Spleen (tissue), 13 donors: ENCODE measurements at places on chromosomes 12 and 14. TPM values are rescaled to one million over a fixed set of nuclear protein-coding genes. Genes with fewer than 3 reads are reported as not detected.

LDHB gene
- total RNA-seq: 246 TPM

NUDT4 gene
- 43.5 TPM for total RNA-seq

DNA sequence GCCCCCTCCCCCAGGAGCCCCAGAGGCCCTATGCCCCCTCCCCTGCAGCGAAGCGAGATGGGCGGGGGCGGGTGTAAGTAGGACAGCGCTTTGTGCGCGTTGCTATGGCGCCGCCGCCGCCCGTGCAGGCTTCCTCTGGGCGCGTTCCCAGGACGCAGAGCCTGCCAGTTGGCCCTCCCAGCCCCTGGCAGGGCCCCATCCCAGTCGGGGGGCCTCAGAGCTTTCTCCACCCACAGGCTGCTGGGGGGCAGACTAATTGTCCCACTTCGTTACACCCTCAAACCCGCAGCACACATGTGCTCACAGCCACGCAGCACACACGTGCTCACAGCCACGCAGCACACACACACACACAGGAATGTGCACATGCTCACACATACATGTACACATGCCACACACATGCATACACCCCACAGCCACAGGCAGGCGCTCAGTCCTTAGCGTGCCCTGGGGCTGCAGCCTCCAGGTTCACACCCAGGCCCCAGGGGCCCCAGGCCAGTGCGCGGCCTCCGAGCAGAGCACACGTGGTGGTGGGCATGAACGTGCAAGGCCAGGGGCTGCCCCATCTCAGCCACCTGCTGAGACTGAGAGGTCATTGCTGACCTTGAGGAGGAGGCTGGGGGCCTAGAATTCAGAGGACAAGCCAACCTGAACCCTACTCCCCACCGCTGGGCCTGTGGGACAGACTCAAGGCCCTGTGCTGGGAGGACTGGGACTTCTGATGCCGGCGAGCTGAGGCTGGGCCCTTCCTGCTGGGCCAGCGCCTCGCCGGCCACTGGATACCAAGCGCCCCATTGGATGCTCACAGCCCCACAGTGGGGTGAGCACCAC lies 15.6 kb downstream of the TRMT61A start:
- DNase-seq: peak; percentile 60

DNA sequence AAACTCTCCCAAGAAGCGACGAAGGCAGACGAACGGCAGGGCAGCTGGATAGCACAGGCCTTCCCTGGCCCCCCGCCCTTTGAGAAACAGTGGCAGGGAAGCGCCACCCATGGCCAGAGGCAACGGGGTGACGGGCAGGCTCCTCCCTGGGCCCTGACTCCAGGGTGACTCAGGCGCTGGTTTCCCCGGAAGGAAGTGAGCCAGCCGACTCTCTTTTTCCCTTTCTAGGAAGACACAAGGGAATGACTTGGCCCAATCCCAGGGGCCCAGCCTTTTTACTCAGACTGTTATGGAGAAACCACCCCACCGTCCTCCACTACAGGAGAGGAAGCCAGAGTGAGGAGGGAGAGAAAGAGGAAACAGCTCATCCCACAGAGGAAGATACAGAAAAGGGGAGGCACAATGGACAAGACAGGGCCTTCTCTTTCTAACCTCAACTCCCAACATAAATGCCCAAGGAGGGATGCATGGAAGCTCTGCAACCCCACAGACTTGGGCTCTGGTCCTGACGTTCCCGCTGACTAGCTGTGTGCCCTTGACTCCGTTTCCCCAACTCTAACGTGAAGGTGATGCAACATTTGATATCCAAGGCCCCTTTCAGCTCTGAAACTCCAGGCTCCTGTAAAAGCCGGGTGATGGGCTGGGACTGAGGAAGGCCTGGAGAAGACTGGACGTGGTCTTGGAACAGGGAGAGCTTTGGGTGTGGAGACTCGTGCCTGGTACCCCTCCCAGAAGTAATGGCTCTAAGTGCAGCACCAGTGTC lies 27.9 kb downstream of the ACTN1 start:
- peak; percentile 82 for DNase-seq

- no peak for DNase-seq
Observed at GRCh38 chr14:30054201-30054600, 126.6 kb upstream of the PRKD1 start.

DNA sequence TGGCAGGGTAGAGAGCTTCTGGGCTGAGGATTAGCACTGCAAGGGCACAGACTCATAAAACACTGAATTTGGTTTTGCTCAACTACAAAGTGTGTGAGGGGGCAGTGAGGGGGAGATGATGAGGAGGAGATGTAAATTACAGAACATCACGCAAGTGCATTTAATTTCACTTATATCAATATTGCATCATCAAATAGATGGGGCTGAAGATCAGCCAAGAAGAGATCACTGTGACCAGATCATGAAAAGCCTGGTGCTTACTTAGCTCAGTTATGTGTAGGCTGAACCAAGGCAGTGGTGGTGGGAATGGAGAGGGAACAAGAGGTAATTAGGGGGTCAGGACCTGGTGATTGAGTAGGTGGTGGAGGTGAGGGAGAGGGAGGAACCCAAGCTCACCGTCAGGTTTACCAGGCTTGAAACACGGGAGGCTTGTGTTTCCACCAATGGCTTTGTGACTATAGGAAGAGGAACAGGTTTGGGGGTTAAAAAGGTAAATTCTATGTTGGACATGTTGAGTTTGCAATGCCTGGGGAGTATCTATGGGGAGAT lies 11.3 kb downstream of the FOS start:
- DNase-seq: no peak

DNA sequence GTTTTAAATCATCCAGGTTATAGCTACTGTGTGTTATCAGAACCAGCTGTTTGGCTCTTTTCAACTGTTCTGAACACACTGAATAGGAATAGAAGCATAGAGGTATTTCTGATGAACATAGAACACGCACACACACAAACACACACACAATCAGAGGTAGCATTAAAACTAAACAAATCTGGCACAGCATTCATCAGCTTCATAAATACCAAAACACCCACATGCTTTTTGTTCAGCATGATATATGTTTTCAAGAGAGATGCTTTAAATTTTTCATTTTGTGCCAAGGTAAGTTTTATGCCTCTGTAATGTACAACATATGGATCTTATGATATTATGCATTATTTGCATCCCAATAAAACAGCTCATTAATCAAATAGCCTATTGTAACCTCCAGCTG lies 208.6 kb downstream of the GALC start:
- DNase-seq: no peak

DNA sequence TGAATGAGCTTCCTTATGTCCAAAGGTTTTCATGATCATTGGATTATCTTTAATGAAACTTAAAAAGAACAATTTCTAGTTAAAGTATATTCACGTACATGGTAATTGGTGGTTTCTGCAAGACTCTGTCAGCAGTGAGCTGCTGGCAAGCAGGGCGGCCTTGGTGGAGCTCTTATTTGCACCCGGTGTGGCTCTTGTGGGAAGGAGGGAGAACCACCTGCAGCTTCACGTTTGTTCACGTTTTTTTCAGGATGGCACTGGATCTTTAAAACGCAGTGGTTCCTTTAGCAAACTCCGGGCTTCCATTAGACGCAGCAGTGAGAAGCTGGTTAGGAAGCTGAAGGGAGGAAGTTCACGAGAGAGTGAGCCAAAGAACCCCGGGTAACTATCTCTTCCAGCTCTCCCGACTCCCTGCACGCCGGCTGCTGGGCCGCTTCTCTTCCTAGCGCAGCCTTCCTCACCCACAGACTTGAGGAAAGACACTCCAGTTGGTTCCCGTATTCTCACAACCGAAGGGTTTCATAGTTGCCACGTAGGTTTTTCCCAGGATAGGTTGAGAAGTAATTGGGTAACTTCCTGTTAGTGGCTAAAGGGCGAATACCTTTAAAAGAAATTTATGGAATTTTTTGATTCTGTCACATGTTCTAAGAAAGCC lies 28.3 kb downstream of the XRCC3 start:
- DNase-seq: no peak

- no peak for DNase-seq
Observed at GRCh38 chr12:109069307-109070271, 17.2 kb downstream of the USP30 start.

DNA sequence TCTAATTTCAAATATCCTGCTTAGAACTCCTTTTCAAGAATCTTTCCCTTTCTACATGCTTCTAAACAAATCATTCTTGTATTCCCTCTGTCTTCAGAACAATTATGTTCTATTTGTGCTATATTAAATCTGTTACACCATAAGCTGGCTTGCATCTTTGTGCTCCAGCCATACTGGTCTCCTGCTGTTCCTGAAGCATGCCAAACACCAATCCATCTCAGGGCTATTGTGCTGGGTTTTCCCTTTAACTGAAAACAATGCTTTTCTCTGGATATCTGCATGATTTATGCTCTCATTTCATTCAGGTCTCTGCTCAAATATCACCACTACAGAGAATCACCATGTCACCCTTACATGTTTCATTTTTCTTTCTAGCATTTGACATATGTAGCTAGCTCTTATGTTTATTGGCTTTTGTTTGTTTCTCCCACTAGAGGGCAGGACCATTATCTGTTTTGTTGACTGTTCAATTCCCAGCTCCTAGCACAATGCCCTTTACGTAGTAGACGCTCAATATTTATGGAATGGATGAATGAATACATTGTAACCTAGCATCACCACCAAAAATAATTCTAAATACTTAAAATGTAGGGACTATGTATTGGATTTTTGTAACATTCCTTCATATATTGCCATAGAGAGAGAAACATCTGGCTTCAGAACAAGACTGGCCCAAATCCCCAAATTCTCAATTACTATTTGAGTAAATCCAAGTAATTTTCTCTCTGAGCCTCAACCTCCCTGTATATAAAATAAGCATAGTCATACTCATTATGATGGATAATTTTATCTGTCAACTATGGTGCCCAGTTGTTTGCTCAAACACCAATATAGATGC lies 302.0 kb upstream of the SYT1 start:
- DNase-seq: no peak

DNA sequence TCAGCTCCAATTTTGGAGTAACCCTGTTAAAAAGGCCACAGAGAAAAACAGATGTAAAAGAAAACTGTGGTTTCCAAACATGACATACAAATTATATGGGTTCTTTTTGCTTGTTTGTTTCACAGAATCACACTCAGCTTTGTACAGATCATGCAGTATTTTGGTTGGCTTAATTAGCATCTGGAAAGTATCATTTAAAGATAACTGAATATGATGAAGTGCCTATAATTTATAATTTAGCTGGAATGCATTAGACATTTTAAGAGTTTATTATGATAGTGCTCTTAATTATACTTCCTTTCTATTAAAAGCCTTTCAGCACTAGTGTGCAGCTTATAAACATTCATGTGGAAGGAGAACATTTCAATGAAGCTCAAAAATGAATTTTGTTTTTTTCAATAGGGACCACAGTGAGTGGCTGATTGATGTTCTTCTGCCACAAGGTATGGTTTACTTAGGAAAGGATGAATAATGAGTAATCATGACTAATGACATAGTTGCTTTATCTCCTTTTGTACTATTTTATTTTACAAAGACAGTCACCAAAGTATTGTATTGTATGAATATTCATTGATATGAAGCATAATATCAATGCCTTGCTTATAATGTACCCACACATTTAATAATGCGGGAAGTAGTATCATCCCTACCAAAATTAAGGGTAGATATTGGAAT lies 98.3 kb downstream of the UNC79 start:
- no peak for DNase-seq

- DNase-seq: no peak
Observed at GRCh38 chr12:2484141-2484776, 310.5 kb upstream of the FKBP4 start.

- no peak for DNase-seq
Observed at GRCh38 chr14:92471919-92472318, 41.7 kb upstream of the RIN3 start.
